Germinal center (tissue), 1 donor: ENCODE measurements at places on chromosomes 11 and 22.

- peak; percentile 50 for DNase-seq
Observed at GRCh38 chr22:23180893-23181720, 798 bp downstream of the BCR start.

DNA sequence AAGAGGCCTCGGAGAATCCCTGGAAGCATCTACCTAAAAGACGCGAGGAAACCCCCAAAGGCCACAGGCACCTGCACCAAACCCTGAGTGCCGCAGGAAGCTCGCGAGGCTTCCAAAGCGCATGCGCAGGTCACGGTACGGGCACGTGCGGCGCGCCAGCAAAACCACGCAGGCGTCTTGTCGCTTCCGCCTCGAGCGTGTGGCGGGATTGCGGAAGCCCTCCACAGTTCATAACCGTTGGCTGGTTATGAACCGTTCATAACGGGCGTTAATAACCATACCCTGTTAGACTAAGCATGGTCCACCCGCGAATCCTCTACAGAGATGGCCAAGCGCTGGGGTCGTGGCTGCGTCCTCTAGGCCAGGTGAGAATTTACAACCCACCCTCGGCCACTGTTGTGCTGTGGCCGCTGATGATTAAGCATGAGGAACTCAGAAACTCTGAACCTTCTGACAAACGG is 46.4 kb downstream of the MORC2 start:
- peak; percentile 89 for DNase-seq

GRCh38 chr22:33247758-33248157 is 189.6 kb upstream of the SYN3 start:
- no peak for DNase-seq

DNA sequence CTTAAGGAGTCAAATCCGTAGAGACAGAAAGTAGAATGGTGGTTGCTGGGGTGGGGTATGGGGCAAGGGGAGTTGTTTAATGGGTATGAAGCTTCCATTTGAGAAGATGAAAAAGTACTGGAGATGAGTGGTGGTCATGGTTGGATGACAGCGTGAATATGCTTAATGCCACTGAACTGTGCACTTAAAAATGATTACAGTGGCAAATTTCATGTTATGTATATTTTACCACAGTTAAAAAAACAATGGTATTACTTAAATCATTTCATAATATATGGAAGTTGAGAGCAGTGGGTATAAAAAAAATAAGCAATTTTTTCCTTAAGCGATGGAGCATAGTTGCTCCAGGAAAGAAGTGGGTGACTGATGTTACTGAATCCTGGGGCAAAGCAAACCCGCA is 67.1 kb downstream of the C22orf31 start:
- DNase-seq, result no peak

DNA sequence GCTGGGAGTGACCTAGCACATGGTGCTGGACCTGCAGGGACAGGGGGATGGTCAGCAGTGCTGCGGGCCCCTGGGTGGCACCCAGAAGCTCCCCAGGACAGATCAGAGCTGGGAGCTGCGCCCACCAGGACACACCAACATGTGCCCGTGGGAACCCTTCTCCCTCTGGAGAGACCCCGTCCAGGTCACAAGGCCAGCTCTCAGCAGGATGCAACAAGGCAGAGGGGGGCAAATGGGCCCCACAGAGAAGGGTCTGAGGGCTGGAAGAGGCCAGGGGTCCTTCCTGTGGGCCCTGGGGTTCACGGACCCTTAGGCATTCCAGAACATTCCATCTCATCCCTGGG is 6.2 kb downstream of the DUSP8 start:
- no peak for DNase-seq

DNA sequence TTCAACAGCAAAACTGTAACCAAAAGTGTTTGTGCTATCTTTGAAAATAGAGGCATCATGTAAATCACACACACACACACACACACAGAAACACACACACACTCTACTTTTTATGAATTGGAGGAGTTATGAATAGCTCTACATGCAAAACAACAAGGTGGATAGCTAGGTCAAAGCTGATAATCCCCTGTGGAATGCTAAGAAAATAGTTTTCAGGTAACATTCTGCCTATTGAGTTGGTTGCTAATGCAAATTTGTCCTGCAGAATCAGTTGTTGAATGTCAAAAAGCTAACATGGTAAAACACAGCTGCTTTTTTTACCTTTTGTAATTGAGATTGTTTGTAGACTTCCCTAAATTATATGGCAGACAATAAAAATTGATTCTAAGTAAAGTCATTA is 1658.4 kb upstream of the RAG2 start:
- DNase-seq, result no peak

- DNase-seq, result no peak
Observed at GRCh38 chr11:95695181-95695580, 94.4 kb downstream of the FAM76B start.

GRCh38 chr22:29245626-29246385 is 22.0 kb downstream of the RHBDD3 start:
- peak; percentile 73 for DNase-seq

DNA sequence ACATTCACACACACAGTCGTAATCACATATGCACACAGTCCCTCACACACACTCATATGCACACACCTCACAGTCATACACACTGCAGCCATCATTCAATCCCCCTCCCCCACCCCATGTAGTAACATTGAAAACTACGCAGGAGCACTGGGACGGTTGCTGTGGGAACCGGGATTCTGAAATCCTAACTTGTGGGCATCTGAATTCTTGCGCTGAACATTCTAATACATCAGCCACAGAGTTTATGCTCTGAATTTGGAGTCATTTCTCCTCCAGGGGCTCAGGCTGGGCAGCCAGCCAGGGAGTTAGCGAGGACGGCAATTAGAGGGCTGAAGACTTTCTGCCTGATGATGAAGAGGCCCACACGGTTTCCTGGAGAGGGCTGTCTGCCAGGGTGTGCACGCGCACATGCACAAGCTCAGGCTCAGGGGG is 32.7 kb downstream of the CD6 start:
- no peak for DNase-seq

DNA sequence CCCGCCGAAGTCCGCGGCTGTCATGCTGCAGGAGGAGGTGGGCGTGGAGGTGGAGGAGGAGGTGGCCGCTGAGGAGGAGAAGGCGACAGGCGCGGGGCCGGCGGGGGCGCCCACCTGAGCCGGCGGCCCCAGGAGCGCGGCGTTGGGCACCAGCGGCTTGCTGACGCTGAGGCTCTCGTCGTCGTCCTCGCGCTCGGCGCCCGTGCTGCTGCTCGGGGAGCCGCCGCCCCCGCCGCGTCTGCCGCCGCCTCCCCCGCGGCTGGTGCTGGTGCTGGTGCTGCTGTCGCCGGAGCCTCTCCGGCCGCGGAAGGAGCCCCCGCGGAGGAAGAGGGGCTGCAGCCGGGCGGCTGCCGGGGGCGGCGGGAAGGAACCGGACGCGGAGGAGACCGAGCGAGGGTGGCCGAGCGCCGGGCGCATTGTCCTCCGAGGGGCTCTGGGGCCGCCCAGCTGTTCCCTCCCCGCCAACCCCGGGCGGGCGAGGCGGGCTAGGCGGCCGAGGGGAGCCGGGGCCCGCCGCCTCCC is 388 bp downstream of the TMEM121B start:
- DNase-seq, result peak; percentile 13

- no peak for DNase-seq
Observed at GRCh38 chr22:19753090-19753842, 7.3 kb upstream of the TBX1 start.

DNA sequence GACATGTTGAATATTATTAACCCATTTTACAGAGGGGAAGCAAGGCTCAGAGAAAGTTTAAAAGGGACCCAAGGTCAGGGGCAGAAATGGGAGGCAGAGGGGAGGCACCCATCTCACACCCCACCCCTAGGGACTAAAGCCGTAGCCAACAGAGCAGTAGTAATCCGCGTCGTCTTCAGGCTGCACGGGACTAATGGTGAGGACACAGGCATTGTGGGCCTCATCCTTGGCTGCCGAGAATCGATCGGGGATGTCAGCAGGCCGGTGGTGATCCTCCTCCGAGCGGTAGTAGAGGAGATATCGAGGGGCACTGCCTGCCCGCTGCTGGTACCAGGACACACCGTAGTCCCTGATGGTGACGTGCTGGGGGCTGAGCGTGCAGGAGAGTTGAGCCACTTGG is 1.5 kb downstream of the VPREB3 start:
- DNase-seq, result peak; percentile 78

DNA sequence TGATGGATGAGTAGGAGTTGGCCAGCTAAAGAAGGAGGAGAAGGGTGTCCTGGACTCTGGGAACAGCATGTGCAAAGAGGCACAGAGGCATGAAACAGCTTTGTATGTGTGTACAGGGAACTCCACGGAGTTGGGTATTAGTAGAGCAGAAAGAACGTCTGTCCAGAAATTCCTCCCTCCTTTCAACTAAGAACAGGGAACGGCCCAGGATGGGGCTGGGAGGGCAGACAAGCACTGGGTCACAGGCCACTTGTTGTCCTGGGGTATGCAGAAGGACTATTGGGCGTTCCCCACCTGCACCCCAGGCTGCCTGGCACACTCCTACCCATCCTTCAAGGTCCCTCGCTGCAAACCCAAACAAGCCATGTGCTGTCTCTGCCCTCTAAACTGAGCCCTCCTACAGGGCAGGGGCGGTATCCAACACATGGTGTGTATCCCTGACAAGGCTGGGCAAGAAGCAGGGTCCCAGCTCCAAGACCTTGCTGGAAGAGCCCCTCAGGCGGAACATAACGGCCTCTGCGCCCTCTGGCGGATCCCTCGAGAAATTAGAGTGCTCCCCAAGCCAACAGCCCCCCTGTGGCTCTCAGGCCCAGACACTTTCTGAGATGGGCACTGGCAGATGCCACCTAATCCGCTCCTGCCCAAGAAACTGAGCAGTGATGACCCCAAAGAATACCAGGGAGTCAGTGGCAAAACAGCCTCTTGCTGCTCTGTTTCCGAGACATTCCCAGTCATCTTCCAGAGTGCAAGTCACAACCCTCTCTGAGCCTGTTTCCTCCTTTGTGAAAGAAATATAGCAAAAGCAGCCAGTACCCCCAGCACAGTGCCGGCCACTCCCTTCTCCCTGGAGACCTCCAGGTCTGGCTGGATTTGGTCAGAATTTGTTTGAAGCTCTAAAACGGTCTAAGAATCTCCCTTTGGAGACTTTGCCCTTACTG is 1.6 kb upstream of the ELFN2 start:
- DNase-seq, result peak; percentile 78

GRCh38 chr11:114606003-114606801 is 10.6 kb upstream of the NXPE4 start:
- DNase-seq, result no peak

GRCh38 chr11:110777775-110778174 is 65.5 kb upstream of the ARHGAP20 start:
- DNase-seq, result no peak

DNA sequence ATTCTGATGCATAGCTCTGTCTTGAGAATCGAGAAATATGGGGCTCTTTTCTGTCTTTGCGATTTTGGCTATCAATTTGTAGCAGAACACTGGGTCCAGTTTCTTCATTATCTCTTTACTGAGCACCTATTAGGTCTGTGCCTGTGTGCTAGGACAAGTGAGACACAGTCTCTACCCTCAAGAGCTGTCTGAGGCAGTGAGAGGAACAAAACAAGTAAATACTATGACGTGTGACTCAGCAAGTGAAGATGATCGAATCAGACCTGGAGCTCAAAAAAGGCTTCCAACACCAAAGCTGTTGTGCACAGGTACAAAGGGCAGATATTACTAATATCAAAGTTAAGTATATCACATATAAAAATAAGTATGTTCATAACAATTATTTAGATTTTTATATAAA is 52.4 kb downstream of the LGR4 start:
- DNase-seq, result no peak

DNA sequence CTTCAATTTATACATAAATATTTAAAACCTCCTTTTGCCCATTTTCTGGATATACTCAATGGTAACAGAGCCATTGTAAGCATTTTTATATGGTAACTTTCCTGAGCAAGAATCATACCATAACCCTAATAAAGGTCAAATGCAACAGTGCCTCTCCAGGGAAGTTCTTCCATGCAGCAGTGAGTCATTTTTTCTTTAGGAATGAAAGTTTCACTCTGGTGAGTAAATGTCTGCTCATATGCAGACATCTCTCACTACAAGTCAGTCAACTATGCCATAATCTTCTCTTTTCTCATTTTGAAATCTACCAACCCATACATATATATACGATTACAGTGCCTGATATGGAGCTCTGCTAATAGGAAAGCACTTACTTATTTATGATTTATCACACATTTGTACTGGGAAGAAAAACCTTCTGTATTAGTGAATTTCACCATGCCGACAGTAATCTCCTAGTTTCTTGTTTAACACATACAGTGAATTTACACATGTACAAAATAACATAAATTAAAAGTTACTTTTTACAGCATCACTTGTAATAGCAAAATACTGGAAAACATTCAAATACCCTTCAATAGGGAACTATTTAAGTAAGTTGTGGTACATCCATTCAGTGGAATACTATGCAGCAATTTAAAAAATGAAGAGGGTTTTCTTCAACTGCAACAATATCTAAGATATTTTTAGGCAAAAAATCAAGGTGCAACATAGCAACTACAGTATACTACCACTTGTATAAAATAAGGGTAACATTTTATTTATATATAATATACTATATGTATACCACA is 16.0 kb downstream of the STK33 start:
- DNase-seq, result no peak

GRCh38 chr11:98434296-98434695 is 586.5 kb upstream of the CNTN5 start:
- DNase-seq, result no peak

DNA sequence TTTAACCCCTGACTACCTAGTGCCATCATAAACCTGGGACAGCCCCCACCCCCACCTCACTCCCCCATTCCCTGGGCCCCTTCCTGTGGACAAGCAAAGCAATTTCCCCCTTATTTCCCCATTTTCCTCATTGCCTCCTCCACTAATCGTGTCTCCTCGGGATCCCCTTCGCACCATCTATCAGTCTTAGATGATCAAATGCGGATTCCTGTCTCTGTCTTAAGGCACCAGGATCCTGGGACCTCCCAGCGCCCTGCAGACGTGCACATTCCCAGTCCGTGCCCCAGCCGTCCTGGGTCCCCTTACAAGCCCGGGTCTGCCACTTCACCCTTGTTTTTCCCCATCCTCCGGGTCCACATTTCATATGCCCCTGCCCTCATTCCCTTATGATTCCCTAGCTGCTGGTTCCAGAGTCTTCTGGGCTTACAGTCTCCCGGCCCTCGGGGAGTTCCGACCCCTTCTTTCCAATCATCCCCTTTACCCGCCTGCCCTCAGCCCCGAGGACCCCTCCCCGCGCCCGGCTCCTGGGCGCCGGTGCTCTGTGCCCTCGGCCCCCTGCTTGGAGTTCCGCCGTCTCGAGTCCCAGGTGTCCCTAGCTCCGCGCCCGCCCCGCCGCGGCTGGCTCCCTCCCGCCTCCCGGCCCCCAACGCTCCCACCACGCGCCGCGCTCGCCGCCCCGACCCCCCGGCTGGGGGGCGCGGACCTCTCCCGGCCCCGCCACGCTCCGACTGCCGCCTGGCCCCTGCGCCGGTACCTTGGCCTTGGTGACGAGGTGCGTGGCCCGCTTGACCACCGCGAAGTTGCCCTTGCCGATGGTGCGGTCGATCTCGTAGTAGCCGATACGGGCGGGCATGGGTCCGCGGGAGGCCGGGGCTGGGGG is 599 bp downstream of the SIK3 start:
- DNase-seq, result peak; percentile 68

GRCh38 chr11:128832121-128832497 is 35.0 kb downstream of the KCNJ1 start:
- no peak for DNase-seq
